Testis (tissue), 5 donors: ENCODE measurements at places on chromosomes 1 and 21. TPM values are rescaled to one million over a fixed set of nuclear protein-coding genes. Genes with fewer than 3 reads are reported as not detected.

DNA sequence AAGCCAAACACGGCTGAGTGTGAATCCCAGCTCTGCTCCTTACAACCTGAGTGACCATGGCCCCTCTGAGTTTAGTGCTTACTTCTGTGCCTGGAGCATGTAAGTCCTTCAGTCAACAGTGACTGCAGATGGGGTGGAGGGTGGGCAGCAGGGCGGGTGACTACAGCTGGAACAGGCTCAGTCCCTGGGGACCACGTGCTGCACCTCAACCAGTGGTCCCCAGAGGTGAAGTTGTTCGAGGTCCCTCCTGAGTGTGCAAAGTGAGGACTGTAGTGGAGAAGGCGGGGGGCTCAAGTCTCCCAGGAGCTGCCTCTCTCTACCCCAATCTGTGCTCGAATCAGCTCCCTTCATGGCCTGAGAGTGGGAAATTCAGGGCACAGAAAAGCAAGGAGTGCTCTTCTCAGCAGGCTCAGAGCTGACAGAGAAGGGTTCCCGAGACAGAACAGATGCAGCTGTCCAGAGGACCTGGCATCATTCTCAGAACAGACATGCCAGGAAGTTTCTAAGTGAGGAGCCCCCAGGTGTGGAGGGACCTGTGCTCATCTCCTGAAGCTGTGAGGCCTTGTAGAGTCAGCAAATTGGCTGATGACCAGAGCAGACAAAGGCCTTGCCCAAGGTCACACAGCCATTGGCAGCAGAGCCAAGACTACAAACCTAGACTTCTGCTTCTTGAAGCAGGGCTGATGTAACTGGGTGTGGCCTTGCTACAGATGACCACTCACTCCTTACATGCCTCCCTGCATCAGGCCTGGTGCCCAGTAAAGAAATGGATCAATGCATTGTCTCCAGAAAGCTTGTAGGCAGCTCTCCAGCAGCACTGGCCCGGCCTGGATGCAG lies 61.7 kb upstream of the EDN2 start:
- DNase-seq = no peak

- no peak for DNase-seq
These were observed 7.2 kb upstream of the CFHR5 start for GRCh38 chr1:196970182-196970581.

GRCh38 chr1:79903321-79903720 lies 896.8 kb upstream of the ADGRL4 start:
- no peak for DNase-seq

- no peak for DNase-seq
These were observed 47.4 kb upstream of the TSPAN2 start for GRCh38 chr1:115136706-115137105.

- DNase-seq = no peak
These were observed 5.9 kb upstream of the THEM4 start for GRCh38 chr1:151915061-151915686.

Gene CLDN19
- 0.12 TPM for polyA plus RNA-seq
